Muscle of arm (tissue), 14 donors: ENCODE measurements at places on chromosomes 1 and 21.

DNA sequence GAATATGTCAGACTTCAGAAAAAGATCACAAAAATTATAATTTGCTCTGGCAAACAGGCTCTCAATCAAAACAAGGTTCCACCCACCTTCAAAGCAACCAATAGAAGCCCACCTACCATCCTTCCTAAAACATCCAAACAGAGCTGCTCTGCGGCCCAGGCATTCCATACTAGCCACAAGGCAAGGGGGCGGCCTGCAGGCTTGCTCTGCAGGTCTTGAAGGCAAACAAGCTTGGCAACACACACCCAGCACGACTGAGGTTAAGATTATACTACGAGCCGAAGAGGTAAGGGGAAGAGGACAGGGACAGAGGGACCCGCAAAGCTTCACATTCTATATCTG is 207.3 kb downstream of the SLC45A1 start:
- DNase-seq = peak; percentile 40

- peak; percentile 61 for DNase-seq
These were observed 375.7 kb upstream of the CAMK1G start for GRCh38 chr1:209207701-209208286.

DNA sequence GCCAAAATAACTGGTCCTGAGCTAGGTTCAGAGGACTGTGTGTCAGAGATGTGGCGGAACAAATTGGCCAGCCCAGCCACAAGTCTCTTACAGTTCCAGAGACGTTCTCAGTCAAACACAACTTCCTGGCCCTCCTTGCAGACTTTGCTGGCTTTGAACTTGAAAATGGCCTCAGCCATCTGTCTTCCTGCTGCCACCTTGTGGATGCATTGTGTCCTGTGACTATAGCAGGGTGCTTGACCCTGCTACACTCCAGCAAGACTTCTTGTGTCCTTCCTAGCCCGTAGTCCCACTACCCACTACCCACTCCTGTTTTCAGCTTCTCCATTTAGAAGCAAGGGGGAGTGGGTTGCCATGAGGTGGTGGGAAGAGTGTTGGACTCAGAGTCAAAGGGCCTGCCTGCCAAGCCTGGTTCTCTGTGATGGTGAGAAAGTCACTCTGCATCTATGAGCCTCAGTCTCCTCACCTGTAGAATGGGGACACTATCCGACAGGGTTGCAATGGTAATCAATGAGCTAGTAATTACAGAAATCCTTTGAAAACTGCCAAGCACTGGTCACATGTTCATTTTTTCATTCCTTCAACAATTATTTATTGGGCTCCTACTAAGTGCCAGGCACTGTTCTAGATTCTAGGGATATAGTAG is 109.9 kb downstream of the IGSF21 start:
- no peak for DNase-seq

GRCh38 chr21:41932191-41932575 is 21.6 kb downstream of the C2CD2 start:
- DNase-seq = no peak

DNA sequence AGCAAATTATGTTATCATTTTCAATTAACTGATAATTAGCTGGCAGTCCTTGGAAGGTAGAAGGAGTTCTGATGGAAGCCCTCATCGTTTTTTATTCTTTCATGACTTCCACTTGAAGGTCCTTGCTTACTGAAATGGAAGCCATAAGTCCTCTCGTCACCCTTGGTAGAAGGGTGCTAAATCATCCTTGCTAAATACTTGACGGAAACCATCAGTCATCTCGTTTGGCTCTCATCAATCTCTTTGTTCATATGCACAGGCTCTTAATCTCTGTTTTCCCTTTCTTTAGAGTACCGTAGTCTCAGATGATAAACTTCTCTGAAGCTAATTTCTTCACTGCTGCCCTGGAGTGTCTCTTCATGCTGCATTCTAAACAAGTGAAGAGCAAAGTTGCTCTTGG is 34.5 kb downstream of the UCK2 start:
- DNase-seq = no peak

- DNase-seq = no peak
These were observed 189.8 kb downstream of the RGS7 start for GRCh38 chr1:241167121-241167630.

DNA sequence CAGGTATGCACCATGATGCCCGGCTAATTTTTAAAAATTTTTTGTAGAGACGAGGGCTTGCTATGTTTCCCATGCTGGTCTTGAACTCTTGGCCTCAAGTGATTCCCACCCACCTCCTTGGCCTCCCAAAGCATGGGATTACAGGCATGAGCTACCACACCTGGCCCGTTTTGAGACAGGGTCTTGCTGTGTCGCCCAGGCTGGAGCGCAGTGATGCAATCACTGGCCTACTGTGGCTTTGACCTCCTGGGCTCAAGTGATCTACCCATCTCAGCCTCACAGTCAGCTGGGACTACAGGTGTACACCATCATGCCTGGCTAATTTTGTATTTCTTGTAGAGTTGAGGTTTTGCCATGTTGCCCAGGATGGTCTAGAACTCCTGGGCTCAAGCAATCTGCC is 7.5 kb upstream of the SH3D21 start:
- DNase-seq = no peak

DNA sequence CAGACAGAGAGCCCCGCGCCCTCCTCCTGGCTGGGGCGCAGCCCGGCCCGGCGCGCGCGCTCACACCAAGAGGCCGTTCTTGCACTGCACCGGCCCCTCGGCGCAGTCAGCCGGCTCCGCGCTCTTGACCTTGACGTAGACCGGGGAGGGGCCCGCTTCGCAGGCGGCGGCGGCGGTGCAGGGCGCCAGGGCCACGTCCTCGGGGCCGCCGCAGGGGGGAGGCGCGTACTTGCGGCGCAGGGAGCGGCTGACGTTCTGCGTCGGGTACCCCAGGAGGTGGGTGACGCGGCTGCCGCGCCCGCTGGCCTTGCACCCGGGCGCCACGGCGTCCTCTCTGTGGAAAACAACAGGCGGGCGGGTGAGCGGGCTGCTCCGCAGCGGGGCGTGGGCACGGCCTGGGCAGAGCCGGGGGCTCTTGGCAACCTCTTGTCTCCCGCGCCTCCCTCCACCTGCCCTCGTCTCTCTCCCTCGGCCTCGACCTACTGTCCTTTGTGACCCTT is 7.7 kb downstream of the VSIG8 start:
- DNase-seq = peak; percentile 79

- no peak for DNase-seq
These were observed 2.1 kb downstream of the RIPK4 start for GRCh38 chr21:41764558-41765419.

- DNase-seq = no peak
These were observed 51.7 kb downstream of the SNRPE start for GRCh38 chr1:203913073-203913521.

DNA sequence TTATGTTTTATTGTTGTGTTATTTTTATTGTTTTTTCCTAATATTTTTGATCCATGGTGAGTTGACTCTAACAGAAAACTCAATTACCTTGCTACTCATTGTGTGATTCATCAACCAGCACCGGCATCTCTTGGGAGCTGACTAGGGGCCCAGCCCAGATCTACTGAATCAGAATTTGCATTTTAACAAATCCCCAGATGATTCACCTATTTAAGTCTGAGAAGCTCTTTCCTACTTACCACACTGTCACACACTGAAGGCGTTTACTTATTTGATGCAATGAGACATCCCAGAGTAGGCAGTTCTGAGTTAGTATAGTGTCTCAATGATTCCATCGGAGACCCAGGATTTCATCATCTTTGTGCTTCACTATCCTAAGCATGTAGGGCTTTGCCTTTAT is 416.6 kb downstream of the RWDD3 start:
- DNase-seq = no peak

- no peak for DNase-seq
These were observed 65.3 kb downstream of the URB2 start for GRCh38 chr1:229691362-229691761.

GRCh38 chr1:94973309-94973922 is 46.5 kb upstream of the CNN3 start:
- DNase-seq = peak; percentile 69
